ENCODE measurements at places on chromosomes 2 and 18. TPM values are rescaled to one million over a fixed set of nuclear protein-coding genes. Genes with fewer than 3 reads are reported as not detected.

DNA sequence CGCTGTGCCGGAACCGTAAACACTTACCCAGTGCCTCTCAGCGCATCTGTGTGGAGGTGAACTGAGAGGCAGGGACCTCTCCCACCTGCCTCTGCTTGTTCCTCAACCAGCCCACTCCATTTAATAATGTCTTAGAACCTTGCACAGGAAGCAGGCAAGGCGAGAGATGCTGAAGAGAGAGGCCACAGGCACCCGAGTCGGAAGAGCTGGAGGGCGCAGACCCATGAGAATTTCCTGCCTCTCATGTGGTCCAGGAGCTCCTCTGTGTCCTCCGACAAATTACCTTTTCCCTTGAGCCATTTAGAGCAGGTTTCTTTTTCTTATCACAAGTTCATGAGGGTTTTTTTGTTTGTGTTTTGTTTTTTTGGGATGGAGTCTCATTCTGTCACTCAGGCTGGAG lies 4.9 kb upstream of the RFX8 start:
- DNase-seq = no peak

DNA sequence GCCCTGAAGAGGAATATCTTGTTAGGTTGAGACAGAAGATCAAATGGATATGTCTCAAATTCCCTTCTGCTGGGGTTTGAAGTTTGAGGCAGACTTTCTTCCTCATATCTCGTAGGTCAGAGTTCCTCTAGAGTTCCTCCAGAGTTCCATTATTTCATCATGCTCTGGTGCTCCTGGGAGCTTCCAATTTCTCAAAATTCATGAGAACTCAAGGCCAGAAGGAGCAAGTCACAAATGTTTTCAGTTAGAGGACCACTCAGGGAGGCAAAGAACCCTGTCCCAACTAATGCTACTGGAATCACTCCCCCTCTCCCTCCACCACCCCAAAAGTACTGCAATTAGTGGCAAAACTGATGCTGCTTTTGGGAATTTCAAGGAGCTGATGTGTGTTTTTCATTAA lies 115.7 kb upstream of the RBMS1 start:
- DNase-seq = no peak

GRCh38 chr2:241340631-241341163 lies 15.4 kb upstream of the FARP2 start:
- no peak for DNase-seq

DNA sequence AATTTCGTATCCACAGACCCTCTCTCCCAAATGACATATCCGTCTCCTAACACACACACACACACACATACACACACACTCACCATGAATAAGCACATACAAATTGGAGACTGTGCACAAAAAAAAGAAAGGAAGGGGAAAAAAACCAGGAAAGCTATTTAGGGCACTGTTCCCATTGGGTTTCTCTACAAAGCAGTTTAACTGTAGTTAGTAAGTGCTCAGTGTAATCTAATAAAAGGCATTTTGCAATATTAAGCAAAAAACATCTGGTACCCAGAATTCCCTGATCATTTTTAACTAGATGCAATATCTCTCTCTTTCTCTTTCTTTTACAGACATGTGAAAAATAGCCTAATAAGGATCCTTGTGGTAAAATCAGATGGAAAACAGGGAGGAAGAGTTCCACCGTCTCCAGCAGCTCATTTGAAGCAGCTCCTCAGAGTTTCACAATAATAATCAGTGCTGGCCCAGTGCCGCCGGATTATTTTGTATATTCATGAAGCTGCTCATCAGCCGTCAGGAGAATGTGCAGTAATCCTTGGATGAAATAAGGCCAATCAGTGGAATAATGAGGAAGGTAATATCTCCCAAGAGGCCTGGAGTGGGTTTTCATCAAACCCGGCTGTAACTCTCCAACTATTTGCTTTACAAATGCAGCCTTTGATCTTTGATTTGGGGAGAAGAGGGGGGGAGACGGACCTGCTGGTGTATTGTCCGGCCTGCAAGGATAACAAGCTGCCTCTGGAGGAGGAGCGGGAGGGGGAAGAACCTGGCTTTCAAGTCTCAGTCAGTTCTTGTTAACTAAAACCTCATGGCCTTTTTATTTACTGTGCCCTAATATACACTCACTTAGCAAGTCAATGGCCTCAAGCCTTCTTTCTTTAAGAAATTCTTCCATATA lies 227.6 kb upstream of the SMIM21 start:
- DNase-seq = no peak

DNA sequence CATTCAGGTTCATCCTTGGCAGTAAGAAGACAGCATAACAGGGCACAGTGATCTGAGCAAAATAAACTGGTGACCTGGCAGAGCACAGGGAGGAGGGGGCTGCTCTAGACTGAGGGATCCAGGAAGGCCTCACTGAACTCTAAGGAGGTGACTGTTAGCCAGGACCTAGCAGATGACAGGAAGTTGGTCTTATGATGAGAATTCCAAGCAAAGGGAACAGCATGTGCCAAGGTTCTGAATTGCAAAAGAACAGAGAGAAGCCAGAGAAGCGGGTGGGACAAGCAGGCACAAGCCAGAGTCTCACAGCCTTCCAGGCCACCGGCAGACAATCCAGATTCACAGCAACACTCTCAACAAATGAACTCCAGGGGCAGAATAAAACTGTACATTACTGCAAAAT lies 152.7 kb upstream of the PTPRM start:
- DNase-seq = no peak

DNA sequence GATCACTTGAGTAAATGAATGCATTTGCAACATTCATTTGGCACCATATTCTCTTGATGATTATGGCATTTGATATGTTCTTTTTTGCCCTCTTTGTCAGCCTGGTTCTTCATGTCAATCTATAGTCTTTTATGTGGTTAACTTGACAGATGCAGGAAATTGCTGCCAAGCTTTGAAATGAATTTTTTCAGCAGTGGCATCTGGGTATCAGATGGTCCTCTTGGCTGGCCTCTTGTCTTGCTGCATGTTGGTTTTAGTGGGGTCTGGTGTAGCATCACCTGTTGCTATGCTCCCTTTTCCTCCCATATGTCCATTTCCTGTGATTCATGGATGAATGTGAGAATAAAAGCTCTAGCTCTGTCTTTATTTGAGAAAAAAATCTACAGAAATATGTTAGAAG lies 119.9 kb downstream of the DPP4 start:
- no peak for DNase-seq

DNA sequence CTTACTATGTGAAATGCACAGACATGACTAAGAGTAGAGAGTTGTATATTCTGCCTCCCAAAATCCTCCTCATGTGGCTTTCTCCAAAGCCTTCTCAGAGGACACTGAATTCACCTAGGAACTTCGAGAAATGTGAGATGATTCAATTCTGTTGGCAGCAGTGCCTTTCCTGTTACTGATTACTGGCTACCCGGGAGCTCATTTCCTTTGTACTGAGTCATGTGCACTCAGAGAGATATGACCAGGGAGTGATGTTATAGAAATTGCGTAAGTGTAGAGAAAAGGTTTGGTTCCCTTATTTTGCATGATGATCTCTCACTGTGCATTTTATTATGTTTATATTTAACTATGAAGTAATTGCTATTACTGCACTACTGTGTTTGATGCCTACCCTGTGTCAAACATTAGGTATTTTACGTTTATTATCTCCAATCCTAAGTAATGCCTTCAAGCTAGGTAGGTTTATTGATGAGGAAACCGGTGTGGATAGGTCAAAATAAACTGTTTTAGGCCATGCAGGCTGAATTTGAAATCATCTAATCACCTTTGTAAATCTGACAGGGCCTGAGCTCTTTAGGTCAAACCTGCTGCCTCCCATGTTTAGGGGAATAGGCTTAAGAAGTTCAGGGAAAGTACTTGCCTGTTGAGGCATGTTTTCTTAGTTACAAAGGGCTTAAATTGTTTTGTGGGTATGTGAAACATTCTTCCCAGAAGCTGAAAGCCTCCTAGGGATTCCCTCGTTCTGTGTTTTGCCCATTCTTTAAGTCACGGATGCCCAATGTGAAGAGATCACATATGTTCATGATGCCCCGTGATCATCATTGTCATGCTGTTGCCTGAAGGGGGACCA lies 86.8 kb downstream of the FMNL2 start:
- DNase-seq = peak; percentile 62

- DNase-seq = no peak
Measured at GRCh38 chr2:168277276-168277675, 29.9 kb upstream of the STK39 start.

- DNase-seq = no peak
Measured at GRCh38 chr2:147288131-147288530, 556.7 kb upstream of the ACVR2A start.

DNA sequence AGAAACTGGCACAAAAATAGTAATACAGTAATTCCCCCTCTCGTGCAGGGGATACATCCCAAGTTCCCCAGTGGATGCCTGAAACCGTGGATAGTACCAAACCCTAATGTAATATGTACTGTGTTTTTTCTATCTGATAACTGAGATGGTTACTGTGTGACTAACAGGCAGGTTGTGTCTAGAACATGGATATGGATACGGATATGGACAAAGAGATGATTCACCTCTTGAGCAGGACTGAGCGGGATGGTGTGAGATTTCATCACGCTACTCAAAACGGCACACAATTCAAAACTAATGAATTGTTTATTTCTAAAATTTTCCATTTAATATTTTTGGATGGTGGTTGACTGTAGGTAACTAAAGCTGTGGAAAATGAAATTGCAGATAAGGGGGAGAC lies 3.4 kb downstream of the MBD1 start:
- no peak for DNase-seq

- DNase-seq = no peak
Measured at GRCh38 chr2:149733936-149734685, 146.5 kb upstream of the MMADHC start.

DNA sequence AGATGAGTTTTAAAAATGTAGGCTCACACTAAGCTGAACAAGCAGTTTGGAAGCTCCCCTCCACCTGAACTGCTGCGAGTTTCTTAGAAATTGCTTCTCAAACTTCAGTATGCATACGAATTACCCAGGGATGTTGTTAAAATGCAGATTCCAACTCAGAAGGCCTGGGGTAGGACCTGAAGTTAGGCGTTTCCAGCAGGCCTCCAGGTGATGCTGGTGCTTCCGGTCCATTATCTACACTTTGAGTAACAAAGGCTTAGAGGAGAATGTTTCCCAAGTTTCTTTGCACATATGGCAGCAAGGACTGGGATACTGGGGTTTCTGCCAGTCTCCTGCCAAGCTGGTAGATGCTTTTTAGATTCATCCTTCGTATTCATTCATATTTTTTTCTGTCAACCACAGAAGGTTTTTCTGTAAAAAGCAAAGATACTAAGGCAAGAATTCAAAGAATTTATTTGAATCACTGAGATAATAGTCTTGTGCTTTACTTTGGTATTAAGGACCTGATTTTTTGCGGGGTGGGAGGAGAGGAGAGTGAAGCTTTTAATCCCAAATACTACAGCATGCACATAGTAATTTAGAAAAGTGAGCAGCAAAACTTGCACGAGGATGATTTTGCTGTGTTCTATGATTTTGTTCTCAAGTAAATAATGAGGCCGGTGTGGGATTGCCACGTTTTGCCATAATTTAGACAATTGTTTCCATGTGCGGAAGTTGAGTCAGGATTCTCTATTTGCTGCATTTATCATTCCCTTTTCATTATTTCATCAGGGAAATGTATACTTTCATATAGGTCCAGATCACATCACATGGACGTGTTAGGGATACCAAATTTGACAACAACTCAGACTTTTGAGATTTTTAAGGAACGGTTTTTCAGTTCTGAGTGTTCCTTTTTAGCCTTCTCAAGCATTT lies 137.6 kb upstream of the SPATS2L start:
- no peak for DNase-seq

DNA sequence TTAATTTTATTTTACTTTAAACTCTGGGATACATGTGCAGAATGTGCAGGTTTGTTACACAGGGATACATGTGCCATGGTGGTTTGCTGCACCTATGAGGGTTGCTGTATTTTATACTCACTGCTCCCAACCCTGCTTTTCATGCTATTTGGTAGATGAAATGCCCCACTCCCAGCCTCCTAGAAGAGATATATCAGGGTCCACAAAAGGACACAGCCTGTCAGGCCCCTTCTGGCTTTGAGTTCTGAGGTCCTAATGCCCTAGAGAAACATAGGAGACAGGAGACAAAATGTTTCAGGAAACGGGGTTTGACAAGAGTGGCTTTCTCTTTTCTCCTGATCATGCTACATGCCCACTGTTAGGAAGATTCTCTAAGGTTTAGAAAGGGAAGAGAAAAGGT lies 27.1 kb upstream of the SOX11 start:
- DNase-seq = no peak

DNA sequence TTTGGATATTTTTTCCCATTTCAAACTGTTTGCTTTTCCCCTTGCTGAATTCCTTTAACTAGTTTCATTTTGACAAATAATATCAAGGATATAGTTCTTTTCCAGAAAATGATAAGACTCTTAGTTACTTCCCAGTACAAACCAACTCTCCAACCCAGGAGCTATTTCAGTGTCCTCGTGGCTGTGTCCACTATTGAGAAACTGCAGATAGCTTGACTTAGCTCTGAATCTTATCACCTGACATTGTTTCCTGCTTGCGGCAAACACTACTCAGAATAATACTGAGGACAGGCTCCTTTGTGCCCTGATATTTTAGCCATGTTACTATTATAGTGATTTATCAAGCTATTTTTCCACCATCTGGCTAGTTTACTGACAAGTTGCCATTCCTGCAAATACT lies 74.6 kb downstream of the KLF7 start:
- DNase-seq = no peak

DNA sequence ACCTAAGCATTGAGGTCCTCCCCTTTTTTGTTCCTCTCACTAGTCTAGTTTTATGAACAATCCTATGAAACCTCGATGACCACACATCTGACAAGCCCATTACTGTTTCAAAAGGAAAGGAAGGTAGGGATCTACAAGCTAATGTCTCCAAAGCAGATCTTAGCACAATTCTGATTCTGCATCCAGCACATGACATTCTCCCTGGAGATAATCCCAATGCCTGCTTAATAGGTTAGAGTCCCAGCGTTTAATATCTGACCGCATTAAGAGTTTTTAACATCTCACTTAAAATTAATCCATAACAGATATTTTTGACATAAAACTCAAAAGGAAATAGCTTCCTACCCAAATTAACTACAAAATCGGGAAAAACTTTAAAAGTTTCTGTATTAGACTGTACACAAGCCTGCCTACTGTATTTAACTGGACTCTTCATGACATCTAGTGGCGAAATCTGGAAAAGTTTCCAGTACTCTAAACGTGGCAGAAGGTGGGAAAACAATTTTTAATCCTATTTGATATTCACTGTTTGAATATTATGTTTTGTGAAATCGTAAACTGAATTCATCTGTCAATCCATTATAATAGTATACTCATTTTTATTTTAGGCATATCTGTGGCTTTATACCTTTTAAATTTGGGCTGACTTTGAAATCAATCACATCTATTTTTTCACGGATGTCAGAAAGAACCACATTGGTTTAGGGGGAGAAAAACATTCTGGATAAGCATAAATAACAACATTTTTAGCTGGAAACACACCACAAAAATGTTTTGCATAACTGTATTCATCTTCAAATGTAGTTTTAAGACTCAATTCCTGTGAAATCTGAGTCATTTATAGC lies 62.4 kb downstream of the TXNL1 start:
- DNase-seq = no peak

The PROM2 gene
- 4.2 TPM for total RNA-seq

The SOCS6 gene
- total RNA-seq = 19.6 TPM

The CHRNG gene
- total RNA-seq = not detected

The MEP1B gene
- not detected for total RNA-seq

The CRYGD gene
- total RNA-seq = not detected

The FEV gene
- not detected for total RNA-seq

All from upper lobe of left lung (tissue), 6 donors.